Islet precursor cell (in vitro differentiated cells): ENCODE measurements at places on chromosomes 6 and 20.

DNA sequence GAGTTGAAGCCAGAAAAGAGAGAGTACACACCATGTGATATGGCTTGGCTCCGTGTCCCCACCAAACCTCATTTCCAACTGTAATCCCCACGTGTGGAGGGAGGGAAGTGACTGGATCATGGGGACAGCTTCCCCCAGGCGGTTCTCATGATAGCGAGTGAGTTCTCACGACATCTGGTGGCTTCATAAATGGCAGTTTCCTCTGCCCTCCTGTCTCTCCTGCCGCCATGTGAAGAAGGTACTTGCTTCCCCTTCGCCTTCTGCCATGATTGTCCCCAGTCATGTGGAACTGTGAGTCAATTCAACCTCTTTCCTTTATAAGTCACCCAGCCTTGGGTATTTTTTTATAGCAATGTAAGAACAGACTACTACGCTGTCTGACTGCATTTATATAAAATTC, 40.3 kb downstream of the TAF4 start:
- DNase-seq: no peak

- no peak for DNase-seq
Observed at GRCh38 chr20:40646361-40646760, 42.7 kb downstream of the MAFB start.

- no peak for DNase-seq
Observed at GRCh38 chr6:39389484-39389767, 66.9 kb upstream of the KCNK16 start.

DNA sequence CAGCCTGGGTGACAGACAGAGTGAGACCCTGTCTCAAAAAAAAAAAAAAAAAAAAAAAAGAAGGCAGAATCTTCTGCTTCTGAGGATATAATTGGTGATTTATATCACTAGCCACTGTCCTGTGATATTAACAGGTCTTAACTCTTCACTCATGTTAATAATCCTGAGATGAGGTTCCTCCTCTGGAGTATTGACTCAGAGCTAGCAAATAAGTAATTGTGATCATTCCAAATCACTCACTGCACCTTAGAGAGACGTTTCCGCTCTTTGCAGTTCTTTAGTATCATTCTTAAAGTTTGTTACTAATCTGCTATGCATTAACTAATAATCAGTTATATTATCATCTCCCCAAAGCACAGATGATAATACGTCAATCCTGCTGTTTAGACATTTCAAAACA, 41.6 kb upstream of the NOX3 start:
- no peak for DNase-seq

GRCh38 chr6:129882510-129883023, 21.5 kb upstream of the TMEM244 start:
- DNase-seq: no peak

DNA sequence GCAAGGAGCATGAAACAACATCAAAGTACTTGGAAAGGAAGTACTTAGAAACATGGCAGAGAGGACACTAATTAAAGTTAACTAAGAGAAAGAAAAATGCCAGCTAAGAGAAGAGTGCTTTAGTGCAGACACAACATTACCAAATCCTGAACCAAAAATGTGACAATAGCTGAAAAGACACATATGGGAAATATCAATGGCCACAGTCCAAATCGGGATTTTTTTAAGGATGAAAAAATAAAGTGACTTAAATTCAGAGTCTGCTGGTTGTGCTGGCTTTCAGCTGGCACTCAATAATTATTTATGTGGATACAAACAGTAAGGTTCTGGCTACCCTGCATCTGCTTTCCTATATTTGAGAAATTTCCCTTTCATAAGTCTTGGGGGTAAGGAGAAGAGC, 12.6 kb upstream of the DST start:
- DNase-seq: no peak

DNA sequence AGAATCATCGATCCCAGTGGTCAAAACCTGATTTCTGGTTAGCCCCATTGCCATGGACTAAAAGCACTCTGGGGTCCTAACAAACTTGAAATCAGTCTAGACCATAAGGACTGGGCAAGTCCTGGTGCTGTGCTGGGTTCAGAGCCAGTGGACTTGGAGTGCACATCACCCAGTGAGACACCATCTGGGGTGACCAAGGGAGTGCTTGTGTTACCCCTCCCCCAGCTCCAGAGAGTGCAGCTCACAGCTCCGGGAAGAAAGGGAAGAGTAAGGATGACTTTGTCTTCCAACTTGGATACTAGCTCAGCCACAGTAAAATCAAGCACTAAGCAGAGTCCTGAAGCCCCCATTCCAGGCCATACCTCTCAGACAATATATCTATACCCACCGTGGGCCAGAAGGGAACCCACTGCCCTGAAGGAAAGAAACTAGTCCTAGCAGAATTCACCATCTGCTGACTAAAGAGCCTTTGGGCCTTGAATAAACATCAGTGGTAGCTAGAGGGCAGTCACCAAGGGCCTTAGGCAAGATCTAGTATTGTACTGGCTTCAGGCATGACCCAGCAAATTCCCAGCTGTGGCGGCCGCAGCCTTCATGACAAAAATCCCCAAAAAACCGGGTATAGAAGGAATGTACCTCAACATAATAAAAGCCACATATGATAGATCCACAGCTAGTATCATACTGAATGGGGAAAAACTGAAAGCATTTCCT, 153.5 kb upstream of the OGFRL1 start:
- DNase-seq: no peak

- no peak for DNase-seq
Observed at GRCh38 chr6:3088968-3089367, 20.7 kb downstream of the RIPK1 start.

DNA sequence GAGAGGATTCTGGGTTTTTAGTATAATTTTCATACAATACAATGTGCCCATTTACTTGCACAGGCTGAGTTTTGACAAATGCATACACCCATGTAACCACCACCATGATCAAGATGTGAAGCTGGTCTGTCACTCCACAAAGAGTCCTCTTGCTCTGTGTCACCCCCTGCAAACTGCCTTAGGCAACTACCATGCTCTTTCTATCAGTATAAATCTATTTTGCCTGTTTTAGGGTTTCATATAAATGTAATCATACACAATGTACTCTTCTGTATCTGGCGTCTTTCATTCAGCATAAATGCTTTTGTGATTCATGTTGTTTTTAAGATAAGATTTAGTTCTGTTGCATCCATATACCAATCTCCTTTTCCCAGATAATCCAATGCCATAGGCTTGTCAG, 181.9 kb upstream of the KCNG1 start:
- peak; percentile 6 for DNase-seq

DNA sequence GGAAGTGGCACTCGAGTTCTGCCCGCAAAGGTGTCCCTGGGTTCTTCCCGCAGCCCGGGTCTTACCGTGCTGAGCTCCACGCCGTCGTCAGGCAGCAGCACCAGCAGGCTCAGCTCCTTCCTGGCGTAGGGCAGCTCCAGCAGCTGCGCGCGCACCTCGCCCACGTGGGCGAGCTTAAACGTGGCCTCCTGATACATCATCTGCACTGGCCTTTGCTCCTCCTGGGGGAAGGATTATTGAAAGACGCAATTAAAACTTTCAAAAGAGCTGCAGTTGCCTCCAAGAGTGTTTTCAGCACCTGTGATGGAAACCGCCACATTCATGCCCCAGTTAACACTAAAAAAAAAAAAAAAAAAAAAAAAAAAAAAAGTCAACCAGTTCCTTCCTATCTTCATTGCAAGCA, 11.3 kb downstream of the SERPINB9 start:
- DNase-seq: no peak

DNA sequence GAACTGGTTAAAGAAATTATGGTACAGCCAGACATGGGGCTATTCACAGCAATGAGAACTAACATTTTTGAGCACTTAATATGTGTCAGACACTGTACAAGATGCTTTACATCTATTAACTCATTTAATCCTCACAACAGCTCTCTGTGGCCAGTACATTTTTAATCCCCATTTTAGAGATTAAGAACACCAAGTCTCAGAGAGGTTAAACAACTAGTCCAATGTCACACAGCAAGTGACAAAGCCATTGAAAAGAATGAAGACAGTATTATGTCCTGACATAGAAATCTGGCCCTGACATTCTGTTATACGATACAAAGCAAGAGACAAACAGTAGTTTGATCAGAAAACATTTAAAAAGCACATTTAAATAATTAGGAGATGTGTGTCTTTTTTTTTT, 3.8 kb upstream of the CSNK2A1 start:
- DNase-seq: no peak

DNA sequence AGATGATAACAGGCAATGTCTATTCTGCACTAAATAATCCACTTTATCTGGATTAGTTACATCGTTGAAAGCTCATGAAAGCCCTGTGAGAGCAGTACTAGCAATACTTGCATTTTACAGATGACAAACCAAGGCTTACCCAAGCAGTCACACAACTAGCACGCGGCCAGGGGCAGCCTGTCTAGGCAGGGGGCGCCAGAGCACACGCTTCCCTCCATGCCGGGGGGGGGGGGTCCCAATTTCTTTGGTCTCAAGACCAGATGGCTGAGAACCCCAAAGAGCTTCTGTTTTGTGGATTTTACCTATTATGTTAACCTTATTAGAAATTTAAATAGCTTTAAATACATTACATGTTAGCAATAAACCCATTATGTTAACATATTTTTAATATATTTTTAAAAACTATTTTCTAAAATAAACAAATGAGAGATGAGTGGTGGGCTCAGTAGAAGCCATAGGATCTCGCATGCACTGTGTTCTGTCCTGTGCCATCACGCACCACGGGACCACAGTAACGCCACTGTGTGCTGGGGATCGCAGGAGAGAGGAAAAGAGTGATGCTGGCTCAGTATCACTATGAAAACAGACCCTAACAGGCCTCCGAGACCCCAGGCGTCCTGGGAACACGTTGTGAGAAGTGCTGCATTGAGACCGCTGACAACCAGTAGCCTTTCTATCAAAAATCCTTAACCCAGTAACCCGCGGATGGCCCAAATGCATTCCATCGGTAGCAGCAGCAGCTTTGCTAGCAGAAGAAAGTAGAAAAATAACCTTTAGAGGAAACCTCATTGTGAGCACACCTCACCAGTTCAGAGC, 5.3 kb upstream of the PRR18 start:
- peak; percentile 71 for DNase-seq

GRCh38 chr6:137906020-137906472, 39.0 kb downstream of the TNFAIP3 start:
- DNase-seq: no peak

DNA sequence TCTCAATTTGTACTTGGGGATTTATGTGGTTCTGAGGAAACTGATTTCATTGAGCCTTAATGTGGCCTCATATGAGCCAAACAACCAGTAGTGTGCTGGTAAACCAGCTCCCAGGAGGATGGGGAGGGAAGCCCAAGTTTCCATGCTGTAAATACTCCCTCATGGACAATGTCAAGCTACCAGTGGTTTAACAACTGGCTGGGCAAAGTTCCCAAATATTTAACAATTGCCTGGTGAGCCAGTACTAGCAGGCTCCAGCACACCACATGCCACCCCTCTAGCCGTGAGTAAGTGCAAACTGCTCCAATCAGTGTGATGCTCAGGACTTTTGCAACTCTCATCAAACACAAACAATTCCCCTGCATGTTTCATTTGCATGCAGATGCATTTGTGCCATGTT, 19.2 kb upstream of the CDKN1A start:
- DNase-seq: peak; percentile 35
